ENCODE measurements at places on chromosomes 12 and 14.

DNA sequence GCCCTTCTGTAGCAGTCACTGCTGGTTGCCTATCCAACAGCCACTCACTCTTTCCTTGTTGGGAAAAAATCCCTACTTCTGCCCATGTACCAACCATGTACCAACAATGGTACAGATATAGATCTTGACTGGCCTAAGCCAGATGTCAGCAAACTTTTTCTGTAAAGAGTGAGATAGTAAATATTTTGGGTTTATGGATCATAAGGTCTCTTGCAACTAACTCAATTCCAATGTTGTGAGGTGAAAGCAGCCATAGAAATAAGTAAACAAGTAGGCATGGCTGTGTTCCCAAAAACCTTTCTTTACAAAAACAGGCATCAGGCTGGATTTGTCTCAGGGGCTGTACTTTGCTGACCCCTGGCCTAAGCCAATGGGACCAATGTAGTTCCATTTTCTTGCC is 73.5 kb downstream of the ARMH4 start:
- DNase-seq: no peak

DNA sequence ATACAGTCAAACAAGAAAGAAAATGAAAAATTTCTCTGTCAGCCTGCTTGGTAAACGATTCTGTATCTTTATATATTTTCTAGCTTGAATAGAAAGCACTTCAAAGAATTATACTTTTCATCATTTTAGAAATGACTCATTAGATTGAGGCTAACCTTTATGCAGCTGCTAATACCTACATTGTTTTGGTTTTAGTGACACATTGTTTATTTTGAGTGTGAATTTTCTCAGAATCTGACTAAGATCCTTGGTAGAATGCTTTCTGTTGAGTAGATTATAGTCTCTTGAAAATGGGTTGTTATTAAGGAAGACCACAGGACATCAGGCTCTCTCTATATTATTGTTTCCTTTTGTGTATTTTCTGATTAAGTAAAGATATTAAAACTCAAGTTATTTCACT is at the start of gene PMCH:
TSS of gene PMCH (minus strand) at position 45 of the 400 bp plus-strand sequence. CDS start 63 bp downstream, outside the sequence.
- no peak for DNase-seq

- DNase-seq: no peak
Measured at GRCh38 chr12:128814411-128815261, 9.1 kb downstream of the SLC15A4 start.

DNA sequence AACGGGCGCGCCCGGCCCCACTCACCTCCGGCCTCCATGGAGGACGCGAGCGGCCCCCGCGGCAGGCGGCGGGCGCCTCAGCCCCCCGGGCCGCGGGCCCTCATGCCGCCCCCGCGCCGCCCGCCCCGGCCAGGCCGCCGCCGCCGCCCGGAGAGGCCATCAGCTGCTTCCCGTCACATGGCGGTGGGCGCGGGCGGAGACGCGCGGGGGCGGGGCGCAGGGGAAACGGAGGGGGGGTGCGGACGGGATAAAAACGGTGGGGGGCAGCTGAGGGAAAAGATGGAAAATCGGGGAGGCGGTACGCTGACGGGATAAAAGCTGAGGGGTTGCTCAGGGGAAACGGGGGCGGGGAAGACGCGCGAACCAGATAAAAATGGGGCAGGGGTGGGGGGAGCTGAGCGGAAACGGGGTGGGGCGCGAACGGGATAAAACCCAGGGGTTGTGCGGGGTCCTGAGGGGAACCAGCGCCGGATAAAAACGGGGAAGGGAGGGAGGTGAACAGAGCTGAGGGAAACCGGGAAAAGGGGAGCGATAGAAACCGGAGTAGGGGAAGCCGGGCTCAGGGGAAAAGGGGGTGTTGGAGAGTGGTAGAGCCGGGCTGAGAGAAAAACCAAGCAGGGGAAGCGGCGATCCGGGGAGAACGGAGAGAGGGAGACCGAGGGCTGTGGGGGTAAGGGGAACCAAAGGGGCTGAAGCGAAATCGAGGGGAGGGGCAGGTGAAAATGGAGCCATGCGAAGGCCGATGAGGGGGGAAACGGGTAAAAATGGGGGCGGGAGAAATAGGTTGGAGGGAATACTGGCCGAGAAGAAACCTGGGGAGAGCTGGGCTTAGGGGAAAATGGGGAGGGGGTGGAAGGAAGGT is at the start of gene WSB2:
TSS of gene WSB2 (minus strand) at position 169 of the 862 bp plus-strand sequence. CDS start at position 38, 131 bp downstream.
- no peak for DNase-seq
